Right renal cortex interstitium (tissue), 3 donors: ENCODE measurements at places on chromosomes 6 and 20. TPM values are rescaled to one million over a fixed set of nuclear protein-coding genes. Genes with fewer than 3 reads are reported as not detected.

The HCRTR2 gene
- polyA plus RNA-seq = 0.28 TPM

The TPD52L1 gene
- polyA plus RNA-seq = 95.6 TPM

The POM121L2 gene
- not detected for polyA plus RNA-seq

DNA sequence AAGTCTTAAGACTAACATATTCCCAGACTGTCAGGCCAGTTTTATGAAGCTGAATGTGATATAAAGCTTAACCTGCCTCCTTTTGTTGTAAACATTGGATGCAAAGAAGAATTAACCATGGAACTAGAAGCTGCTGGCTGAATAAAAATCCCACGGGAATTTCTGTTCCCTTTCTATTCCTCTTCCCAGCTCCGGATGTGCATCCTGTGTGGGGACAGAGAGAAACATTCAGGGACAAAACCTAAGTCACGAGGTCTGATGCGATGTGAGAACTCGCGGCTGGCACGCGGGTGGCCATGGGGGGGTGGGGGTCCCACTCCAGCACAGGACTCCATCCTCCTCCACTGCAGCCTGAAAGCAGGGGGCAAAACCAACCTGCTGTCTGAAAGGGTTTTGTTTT is 32.2 kb downstream of the RAMACL start:
- DNase-seq = no peak

DNA sequence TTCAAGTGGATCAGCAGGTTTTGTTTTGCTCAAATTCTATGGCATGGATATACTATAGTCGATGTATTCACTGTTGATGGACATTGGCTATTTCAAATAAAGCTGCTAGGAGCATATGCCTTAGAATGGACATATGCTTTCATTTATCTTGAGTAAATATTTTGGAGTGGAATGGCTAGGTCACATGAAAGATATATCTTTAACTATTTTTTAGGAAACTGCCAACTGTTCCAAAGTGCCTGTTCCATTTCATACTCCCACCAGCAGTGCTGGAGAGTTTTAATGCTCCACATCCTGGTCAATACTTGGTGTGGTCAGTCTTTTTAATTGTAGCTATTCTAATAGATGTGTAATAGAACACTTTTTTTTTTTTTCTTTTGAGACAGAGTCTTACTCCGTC is 81.1 kb upstream of the PIM1 start:
- DNase-seq = no peak

- no peak for DNase-seq
Observed at GRCh38 chr6:139757784-139758183, 383.3 kb upstream of the CITED2 start.

DNA sequence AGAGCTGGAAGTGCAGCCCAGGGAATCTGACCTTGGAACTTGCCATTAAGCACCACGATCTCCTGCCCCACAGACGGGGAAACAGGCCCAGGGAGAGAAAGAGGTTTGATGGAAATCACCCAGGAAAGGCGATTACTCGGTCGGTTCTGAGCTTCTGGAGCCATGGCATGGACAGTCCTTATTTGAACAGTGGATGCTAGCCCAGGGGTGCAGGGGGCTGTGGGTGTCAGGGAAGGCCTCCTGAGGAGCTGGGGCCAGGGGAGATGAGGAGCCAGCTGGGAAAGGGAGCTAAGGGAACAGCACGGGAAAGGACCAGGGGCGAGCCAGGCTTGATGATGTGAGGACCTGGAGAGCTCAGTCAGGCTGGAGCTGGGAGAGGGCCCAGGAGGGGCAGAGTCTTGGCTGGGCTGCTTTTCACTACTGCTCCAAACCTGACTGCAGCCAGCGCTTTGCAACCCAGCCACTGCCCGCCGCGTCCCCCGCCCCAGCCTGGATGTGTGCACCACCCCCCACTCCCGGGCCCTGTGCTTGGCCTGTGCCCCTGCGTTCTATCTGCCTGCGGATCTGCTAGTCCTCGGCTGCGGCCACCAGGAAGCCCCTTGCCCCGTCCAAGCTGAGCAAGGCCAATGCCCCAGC is 17.8 kb downstream of the SUN5 start:
- no peak for DNase-seq

- DNase-seq = no peak
Observed at GRCh38 chr6:108120311-108120710, 45.5 kb upstream of the NR2E1 start.

GRCh38 chr6:26536571-26537159 is 1.5 kb upstream of the HMGN4 start:
- DNase-seq = no peak

DNA sequence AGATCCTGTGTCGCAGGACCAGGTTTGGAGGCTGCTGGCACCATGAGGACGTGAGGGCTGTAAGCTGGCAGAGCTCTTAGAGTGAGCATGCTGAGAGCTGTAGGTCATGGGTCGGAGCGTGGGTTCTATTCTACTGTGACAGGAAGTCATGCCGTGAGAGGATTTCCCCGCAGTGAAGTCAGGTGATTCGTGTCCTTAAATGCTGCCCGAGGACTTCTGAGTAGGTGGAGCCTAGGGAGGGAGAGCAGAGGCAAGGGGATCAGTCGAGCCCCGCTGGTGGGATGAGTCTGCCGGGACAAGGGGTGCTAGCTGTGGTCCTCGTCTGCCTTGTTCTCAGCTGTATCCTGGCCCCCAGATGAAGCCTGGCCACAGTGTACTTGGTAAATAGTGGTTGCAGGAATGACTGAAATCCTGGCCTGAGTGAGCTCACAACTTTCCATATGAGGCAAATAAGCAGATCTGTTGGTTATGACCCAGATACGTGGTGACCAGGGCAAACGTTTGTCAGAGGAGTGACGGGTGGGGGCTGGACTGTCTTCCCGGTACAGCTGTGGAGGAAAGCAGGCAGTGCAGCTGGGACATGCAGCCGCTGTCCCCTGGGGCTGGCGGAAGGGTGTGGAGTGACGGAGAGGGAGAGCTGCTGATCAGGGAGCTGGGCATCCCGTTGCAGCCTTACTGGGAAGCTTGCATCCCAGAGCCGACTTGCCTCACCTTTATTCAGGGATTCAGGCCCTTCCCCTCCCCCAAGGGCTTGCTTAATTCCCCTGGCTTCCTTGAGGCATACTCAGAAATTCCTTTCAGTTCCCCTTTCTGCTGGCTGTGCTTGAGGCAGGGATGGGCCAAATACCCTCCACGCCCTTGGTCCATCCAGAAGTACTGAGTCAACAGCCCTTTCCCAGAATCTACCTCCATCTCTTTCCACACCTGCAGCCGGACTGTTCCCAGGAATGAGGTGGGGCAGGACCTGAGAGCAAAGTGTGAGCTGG is 250.9 kb upstream of the RREB1 start:
- no peak for DNase-seq

DNA sequence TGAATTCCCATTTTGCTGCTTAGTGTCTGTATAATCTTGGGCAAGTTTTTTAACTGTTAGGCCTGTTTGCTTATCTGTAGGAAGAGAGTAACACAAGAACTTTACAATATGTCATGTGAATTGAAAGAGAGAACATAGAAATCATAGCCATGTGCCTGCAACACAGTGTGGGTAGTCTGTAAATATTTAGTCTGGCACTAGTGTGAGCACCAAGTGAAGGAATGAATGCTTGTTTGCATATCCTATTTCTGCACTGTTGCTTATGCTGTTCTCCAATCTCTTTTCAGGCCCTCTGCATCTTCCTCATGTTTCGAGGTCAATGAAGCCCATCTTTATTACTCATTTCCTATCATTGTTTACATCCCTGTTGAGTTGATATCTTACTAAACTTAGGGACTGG is 49.2 kb downstream of the CBFA2T2 start:
- no peak for DNase-seq
